ENCODE measurements at places on chromosomes 16 and 17. TPM values are rescaled to one million over a fixed set of nuclear protein-coding genes. Genes with fewer than 3 reads are reported as not detected.

DNA sequence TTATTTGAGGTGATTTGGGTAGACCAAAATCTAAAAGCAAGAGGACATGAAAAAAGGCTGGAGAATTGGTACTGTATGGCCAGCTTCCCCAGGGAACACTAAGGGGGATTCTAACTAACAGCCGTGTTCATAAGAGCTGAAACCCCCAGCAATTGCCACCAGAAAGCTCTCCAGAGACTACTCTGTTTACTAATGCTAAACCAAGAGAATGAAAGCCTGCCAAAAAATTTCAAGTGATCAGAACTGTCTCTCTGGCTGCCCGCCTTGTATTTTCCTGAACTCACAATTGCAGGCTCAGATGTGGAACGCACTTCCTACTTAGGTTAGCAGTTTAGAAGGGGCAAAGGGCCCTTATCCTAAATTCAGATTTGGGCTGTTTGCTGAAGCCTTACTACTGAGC, 24.1 kb downstream of the MYH10 start:
- no peak for DNase-seq

DNA sequence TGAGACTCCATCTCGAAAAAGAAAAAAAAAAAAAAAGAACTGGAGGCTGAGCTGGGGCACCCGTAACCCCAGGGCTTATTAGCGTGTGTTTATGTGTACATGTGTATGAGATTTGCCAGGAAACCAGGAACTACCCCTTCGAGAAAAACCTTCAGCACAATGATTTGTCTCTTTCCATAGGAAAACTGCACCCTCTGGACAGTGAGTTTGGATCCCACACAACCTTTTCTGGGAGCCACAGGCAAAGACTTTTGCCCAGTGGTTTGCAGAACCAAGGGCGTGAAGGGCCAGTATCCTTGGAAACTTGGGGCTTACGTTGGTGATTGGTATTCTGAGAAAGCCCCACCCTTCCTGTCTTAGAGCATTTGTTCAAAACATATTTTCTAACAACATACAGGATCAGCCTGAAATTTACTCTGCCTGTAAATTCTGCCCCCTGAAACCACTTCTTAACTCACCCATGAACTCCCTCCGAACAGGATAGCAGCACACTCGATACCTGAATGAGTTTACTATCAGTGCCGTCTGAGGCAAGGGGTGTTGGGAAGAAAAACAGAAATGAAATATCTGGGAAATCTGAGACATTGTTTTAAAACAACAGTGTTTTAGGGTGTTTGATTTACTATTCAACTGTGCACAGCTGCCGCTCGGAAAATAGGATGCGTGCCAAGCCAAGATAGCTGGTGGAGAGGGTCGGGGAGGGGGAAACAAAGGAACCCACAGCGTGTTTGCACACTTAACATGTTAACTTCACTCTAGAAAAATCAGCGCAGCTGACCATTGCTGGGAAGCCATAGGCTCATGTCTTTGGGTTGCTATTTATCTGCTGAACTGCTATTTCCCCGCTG, 40.2 kb upstream of the MAF start:
- peak; percentile 51 for DNase-seq

- no peak for DNase-seq
Measured at GRCh38 chr17:63294776-63295175, 151.3 kb downstream of the CYB561 start.

- peak; percentile 68 for DNase-seq
Measured at GRCh38 chr16:2895813-2896212, 12.8 kb downstream of the FLYWCH2 start.

DNA sequence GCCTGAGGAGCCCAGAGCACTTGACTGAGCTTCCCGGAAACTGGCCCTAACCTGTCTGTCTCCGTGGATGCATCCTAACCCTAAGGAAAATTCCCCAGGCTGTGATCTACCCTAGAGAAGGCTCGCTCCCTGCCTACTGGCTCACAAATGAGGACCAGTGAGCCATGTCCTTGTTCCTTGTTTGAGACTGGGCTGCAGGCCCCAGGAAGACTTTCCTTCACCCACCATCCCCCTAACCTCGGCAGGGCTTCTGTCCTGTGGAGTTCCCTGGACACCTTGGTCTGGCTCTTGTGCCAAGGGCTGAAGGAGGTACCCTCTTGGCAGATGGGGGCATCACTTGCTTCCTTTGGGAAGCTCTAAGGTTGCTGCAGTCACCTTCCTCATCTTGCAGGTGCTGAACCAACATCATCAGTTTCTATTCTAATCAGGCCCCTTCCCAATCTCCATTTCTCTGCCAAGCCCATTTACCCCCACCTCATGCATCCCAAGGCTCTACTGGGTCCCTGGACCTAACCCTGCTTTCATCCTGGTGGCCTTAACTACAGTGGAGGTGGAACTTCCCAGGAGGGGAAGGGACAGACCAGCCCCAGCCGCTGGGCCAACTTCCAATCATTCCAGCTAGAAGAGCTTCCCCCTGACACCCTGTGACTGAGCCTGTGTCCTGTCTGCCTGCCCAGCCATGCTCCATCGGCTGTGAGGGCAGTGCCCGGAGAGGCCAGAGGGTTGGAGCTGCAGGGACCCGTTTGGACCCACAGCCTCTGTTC, 12.4 kb downstream of the RNF40 start:
- no peak for DNase-seq

- peak; percentile 31 for DNase-seq
Measured at GRCh38 chr17:2177235-2177811, 122.4 kb downstream of the HIC1 start.

CSH2 gene
- not detected for total RNA-seq

DNA sequence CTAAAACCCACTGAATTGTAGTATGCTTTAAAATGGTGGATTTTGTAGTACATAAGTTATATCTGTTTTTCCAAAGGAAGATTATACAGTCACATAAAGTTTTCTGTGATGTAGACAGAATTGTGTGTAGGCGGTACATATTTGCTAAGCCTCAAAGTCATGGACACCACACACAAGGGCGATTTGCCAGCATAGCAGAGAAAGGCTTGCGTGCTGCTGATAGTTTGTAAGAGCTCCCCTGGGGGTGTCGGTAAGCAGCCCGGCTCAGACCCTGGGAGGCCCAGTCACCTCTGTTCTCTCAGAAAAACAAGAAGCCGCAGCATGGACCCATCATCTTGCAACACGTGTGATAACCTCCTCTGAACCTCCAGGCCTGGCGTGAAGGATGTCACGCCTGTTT, 38.3 kb upstream of the AKTIP start:
- DNase-seq: no peak

SPATA22 gene
- not detected for total RNA-seq

SULT1A1 gene
- total RNA-seq: not detected

- no peak for DNase-seq
Measured at GRCh38 chr16:85138825-85139627, 26.8 kb upstream of the CIBAR2 start.

DNA sequence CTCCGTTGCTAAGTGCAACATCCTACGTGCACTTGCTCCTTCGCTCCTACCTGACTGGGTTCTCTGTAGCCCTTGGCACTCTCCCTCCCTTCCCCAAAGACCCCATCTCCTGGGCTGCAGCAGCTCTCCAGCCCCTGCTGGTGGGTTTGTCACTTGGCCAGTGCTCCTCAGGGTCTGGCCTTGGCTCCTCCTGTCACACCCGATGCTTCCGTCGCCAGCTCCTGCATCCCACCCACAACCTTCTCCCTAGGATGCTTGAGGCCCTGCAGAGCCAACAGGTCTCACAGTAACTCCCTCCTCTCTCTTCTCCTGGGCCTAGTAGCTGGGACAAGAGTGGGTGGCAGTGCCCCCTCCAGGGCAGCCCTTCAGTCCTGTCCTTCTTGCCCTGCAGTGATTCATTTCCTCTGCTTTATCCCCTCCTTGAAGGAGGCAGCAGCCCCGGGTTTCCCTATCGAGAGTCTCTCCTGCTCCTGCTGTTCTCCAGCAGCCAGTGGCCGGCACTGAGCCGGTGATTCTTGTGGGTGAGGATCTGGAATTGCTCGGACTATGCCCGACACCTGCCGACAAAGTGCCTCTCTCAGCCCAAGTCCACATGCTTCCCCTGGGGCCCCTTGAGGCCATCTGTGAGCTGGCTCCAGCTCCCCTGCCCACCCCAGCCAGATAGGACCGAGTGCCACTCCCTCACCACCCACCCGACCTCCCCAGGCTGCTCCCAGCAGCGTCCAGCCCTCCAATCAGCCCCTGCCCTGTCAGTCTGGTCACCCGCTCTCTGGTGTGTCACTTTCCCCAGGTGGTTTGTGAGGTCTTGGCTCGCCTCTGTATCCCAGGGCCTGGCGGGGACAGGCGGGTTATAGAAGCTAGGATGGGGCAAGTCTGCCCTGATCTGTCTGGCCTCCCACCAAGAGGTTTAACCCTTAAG, 3.8 kb downstream of the LITAFD start:
- peak; percentile 71 for DNase-seq

DNA sequence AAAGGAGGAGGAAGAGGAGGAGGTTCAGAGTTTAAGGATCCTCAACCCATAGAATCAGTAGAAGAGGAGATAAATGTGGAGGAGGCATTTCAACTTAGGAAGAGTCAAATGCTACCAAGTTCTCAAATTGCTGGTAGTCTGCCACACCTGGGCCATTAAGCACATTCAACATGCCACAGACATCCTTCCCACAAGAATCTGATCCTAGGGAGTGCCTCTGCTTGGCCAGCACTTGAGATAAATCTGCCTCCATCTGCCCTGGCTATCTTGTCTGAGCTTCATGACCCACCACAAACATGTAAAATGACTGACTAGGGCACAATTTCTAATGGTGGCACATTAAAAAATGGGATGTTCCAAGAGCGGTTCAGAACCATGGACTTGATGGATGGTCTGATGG, 37.3 kb upstream of the AXIN2 start:
- no peak for DNase-seq

SMPD3 gene
- total RNA-seq: not detected

Measured in RPMI7951 (cell line).